ENCODE measurements at places on chromosomes 7 and 10.

DNA sequence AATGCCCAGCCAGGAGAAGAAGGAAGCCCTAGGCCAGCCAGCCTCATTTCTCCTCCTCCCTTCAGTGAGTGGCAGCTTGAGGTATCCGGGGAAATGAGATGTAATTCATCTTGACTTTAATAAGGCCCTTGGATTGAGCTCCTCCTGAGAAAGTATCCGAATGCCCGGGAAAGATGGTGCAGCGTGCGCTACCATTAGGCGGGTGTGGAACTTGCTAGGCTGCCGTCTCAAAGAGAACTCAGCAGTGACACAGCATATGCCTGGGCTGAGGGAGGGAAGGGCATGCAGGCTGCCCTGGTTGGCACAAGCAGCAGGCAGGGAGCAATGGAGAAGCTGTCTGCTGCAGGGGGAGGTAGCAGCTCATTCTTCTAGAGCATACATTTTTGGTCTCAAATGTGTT, 659.8 kb upstream of the FOXK1 start:
- no peak for DNase-seq

- no peak for DNase-seq
Measured at GRCh38 chr10:132543916-132544743, 6.5 kb downstream of the INPP5A start.

- no peak for DNase-seq
Measured at GRCh38 chr7:29843726-29844125, 37.4 kb downstream of the WIPF3 start.

DNA sequence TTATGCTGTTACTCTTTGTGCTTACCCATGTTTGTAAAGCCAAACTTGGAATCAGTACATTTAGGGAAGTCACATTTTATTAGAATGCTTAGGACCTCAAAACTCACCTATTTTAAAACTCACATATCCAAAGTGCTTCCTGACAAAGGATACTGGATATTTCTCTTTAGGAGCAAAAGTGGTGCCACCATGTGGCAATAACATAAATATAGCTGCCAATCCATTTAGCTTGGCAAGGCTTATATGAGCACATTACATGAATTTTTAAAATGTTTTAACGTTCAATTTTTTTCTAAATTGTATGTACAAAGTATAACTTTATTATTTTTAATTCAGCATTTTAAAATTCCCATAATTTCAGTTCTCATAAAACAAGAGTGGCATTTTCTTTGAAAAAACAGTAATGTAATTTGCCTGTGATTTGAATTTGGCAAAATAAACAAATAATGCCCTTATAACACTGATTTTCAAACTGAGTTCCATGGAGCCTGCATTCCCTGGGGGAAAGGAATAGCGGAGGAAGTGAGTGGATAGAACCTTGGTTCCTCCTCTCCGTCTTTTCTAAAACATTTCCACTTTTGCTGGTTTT, 75.4 kb downstream of the HDAC9 start:
- DNase-seq, result no peak

DNA sequence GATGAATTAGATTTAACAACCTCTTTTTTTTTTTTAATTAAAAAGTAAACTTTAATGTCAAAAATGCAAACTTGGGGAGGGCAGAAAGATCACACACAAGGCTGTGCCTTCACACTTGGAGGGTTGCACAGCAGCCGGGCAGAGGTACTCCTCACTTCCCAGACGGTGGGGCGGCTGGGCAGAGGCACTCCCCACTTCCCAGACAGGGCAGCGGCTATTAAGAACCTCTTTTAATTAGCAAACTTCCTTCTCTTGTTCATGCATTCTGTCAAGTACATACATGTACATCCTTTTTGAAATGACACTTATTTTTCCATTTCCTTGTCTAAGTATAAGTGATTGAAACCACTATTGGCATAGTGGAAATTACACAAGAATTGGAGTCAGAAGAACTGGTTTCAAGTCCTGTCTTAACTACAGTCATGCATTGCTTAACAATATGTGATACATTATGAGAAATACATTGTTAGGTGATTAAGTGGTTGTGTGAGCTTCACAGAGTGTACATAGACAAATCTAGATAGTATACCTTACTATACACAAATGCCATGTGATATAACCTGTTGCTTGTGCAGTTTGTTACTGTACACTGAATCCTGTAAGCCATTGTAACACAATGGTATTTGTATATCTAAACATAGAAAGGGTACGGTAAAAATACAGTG, 26.5 kb downstream of the BTRC start:
- DNase-seq, result no peak

DNA sequence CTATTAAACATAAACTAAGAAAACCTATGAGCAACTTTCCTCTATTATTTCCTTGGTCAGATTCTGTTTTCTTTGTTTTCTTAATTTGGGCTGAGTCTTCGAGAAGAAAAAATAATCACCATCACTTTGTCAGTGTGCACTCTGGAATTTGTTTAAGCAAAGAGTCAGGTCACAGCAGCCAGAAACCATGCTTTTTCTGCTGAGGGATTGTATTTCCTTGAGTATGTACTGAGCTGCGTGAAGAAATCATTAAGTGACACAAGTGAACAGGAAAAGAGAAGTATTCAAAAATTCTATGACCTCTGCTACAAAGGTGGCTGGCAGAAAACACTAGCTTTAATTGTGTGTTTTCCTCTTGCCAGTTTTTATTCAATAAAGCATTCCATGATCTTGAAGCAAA, 249.6 kb downstream of the VTI1A start:
- no peak for DNase-seq

DNA sequence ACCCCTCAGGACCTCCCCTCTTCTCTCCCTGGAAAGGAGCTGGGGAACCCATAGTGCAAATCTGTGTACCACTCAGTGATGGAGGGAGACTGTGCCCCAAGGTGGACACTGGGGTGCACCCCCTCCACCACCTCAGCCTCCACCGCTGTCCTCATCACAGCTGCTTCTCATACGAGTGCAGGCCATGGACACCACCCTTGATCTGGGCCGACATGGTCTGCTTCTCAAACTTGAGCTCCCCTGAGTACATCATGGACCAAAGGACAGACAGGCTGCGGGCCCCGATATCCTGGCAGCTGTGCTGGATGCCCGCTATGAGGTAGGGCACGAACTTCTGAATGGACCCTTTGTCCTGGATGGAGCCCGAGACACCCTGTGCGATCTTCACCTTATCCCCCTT, 142.6 kb upstream of the KCNMA1 start:
- DNase-seq, result no peak

GRCh38 chr10:70074971-70075370, 22.3 kb downstream of the MACROH2A2 start:
- no peak for DNase-seq

GRCh38 chr7:132077971-132078685, 498.1 kb downstream of the PLXNA4 start:
- no peak for DNase-seq
